ENCODE measurements at places on chromosomes 1 and 21. TPM values are rescaled to one million over a fixed set of nuclear protein-coding genes. Genes with fewer than 3 reads are reported as not detected.

The ARHGEF16 gene
- total RNA-seq: 8.7 TPM

DNA sequence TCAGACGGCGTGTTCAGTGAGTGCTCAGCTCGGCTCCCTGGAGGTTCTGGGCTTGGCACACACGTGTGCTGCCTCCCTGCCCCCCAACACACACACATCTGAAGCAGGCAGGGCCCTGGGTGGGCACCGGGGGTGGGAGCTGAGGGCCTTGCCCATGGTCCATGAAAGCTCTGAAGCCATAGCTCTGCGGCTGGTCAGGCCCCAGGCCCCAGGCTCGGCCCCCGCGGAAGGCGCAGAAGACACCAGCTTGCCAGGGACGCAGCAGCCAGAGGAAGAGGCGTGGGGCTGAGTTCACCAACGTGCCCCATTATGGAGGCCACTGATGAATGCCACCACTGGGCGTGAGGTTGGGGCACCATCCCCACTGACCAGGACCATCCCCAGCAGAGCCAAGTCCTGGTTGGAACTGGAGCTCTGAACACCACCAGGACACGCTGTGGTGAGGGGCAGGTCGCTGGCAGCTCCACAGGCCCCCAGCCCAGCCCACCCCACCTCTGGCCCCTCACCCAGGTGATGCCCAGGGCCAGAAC, 4.2 kb downstream of the AURKAIP1 start:
- H3K27ac ChIP-seq: no peak overlapping the region
- no peak overlapping the region for H3K4me3 ChIP-seq
- H3K36me3 ChIP-seq: peaks cover 7% of the 10 kb centered on the region
- DNase-seq: peak; percentile 63
- H3K4me1 ChIP-seq: peaks cover 36% of the 10 kb centered on the region

DNA sequence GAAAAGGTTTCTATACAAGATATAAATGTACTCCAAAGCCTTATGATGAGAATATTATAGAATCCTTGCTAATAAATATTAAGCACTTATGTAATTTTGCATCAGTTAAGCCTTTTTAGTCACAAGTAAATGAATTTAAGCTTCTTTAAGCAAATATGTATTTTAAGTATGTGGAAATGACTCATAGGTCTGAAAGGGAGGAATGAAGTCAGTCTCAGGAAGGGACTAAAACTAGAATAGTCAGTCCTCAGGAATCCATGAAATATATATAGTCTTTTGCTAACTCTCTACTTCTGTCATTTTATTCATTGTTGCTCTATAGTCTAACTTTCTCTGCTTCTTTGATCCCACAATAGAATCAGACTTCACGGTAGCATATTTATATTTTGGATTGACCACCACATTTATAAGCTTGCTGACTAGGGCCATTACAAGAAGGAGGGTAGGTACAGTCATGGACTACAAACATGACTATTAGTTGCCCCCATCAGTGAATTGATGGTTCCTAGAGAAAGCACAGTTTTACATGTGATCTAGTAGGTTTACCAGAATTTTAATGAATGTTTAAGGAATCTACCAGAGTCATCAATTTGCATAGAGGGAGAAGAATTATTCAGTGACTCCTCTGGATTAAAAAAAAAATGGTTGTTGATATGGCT, 20.2 kb upstream of the RABGGTB start:
- peaks cover 4% of the 10 kb centered on the region for H3K36me3 ChIP-seq
- no peaks in the 10 kb centered on the region for H3K27me3 ChIP-seq
- H3K4me3 ChIP-seq: no peak overlapping the region
- no peak for DNase-seq
- H3K27ac ChIP-seq: no peak overlapping the region

The OR2T2 gene
- 0.31 TPM for total RNA-seq

All from suprapubic skin (tissue), 4 donors.